ENCODE measurements at places on chromosomes 7 and 10.

DNA sequence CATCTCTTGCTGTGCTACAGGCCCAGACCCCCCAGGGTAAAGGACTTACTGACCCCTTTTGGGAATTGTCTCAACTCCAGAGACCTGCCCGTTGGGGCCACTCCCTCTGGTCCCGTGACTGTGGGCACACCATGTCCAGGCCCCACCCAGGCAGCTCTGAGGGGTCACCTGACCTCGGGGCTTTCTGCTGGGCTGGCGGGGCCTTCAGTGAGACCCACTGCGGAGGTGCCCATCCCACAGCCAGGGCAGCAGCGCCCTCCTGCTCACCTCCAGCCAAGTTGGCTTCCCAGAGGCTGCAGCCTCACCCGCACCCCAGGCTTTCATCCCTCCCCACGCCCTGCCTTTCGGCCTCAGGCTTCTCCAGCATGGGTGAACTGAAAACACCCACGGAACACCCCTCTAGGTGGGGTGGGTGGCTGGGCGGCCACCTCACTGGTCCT lies 147.2 kb downstream of the DNAJB6 start:
- no peak for DNase-seq

GRCh38 chr7:142956951-142957623 lies 5.1 kb downstream of the KEL start:
- no peak for DNase-seq

GRCh38 chr10:79320820-79321493 lies 26.3 kb upstream of the PPIF start:
- no peak for DNase-seq

GRCh38 chr7:34107276-34107675 lies 201.9 kb downstream of the BMPER start:
- no peak for DNase-seq

DNA sequence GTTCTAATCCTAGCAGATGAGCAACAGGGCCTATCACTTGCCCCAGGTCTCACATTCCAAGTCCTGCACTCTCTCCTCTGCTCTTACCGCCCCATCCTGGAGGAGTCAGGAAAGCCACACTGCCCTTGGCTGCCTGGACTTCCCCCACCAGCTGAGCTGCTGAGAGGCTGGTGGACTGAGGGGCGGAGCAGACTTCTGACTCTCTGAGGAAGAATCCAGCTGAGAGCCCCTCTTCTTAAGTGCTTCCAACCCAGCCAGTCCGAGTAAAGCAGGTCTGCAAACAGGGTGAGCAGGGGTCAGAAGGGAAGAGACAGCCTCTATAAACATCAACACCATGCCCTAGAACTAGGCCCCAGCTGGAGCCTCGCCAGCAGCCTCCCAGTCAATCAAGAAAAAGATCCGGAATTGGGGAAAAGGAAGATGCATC lies 92.4 kb upstream of the TMEM72 start:
- no peak for DNase-seq

DNA sequence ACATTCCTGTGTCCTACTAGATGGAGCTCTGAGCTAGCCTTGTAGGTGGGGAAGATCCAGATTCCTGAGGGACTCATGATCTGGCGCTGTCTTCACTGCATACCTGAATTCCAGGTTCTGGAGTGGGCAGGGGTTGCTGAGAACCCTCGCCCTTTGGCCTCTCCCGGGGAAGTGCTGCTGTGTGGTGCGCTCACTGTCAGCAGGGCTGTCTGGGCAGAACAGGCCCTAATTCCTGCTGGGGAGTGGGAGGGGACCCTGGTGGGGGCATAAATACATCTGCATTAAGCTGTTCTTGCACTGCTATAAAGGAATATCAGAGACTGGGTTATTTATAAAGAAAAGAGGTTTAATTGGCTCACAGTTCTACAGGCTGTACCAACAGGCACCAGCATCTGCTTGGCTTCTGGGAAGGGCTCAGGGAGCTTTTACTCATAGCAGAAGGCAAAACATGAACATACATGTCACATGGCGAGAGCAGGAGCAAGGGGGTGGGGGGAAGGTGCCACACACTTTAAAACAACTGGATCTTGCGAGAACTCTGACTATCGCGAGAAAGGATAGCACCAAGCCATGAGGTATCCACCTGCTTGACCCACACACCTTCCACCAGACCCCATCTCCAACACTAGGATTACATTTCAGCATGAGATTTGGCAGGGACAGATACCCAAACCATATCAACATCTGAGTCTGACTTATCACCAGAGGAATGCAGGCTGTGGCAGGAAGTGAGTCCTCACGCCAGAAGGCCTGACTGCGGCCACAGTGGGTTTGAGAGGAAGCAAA lies 115.0 kb downstream of the ADCY1 start:
- no peak for DNase-seq

GRCh38 chr7:131636092-131636491 lies 79.7 kb upstream of the PODXL start:
- DNase-seq = no peak

- no peak for DNase-seq
Observed at GRCh38 chr10:16901106-16901505, 83.9 kb upstream of the RSU1 start.

All from stimulated activated CD4-positive, alpha-beta T cell treated with anti-CD3 and anti-CD28 coated beads, TNF-alpha, amount 100 ng/mL, for 4 hours (primary cell).